ENCODE measurements at places on chromosomes 13 and 19.

- no peak for DNase-seq
Measured at GRCh38 chr19:46446021-46446420, 17.3 kb upstream of the PNMA8C start.

- DNase-seq, result no peak
Measured at GRCh38 chr19:33309826-33310225, 7.5 kb upstream of the CEBPA start.

GRCh38 chr13:75161804-75162203, 320.2 kb downstream of the TBC1D4 start:
- no peak for DNase-seq

- no peak for DNase-seq
Measured at GRCh38 chr19:58450856-58451357, 515 bp upstream of the ZNF324B start.

GRCh38 chr19:30393046-30393445, 20.9 kb downstream of the ZNF536 start:
- DNase-seq, result no peak

DNA sequence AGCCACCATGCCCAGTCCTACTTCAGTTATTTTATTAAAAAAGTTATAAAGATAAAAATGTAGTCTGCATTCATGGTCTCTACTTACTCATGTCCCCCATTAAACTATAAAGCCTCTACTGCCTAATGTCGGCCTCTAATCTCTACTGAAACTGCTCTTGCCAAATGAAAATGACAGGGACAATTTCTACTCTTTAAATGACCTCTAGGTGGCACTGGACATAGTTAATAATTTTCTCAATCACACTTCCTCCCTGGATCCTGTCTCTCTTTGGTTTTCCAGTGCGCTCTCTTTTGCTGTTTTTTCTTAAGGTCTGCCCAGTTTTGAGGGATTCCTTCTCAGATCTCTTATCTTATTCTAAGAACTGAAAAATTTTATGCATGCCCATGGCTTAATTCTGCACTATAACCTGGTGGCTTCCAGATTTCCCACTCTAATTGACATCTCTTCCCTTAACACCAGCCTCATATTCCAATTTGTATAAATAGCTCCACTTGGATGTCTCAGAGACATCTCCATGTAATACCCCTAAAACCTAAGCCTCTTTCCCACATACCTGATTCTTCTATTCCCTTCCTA, 54.3 kb downstream of the MTMR6 start:
- no peak for DNase-seq

DNA sequence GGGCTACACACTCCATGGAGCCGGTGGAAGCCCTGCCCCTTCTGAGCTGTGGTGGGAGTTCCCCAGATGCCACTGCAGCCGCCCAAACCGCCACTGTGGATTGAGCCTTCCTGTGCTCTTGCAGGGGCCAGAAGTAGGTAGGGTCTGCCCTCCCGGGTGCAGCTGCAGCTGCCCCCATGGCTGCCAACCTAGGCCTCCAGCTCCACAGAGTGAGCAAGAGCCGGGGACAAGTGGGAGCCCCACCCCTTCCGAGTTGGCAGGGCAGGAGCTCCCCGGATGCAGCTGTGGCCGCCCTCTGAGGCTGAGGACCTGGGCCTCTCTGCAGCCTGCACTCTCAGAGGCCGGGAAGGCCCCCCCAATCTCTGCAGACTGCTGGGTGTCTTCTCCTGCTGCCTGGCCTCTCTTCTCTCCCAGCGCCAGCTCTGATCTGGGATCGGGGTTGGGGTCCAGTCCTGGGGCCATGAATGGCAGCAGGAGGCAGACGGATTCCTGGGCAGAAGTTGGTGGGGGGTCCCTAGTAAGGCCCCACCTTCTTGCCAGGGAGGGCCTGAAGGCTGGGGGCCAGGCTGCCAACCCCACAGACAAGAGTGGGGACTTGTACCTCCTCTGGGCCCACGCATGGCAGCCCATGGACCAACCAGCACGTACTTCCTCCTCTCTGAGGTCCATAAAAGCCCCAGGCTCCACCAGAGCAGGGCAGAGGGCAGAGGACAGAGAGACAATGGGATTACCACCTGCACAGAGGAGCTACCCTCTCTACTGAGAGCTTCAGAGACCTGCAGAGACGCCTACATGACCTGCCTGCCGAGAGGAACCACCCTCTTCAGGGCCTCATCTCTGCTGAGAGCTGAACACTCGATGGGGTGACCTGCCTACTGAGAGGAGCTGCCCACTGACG, 28.9 kb downstream of the AP2S1 start:
- peak; percentile 21 for DNase-seq

GRCh38 chr19:5091018-5091683, 122.2 kb downstream of the KDM4B start:
- DNase-seq, result no peak

- no peak for DNase-seq
Measured at GRCh38 chr13:99157046-99157445, 43.6 kb upstream of the UBAC2 start.

- no peak for DNase-seq
Measured at GRCh38 chr13:114027046-114027715, 53.3 kb upstream of the C13orf46 start.
